Activated T-cell treated with anti-CD3 and anti-CD28 coated beads, Interleukin-2, amount 50 U/mL, for 48 hours (primary cell): ENCODE measurements at places on chromosomes 7 and 10.

- DNase-seq, result no peak
Observed at GRCh38 chr7:114886241-114886640, 35.7 kb upstream of the MDFIC start.

DNA sequence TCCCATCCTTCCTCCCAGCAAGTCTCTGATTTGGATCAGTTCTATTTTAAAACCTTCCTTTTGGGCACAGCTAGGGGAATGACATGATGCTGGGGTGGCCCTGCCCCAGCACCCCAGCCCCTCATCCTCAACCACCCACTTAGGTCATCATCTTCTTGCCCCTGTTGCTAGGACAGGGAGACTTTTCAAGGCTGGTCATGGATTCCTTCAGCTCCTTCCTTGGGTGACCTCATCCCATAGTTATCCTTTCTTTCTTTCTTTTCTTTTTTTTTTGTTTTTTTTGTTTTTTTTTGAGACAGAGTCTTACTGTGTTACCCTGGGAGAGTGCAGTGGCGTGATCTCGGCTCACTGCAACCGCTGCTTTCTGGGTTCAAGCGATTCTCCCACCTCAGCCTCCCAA lies 127.2 kb downstream of the WDFY4 start:
- no peak for DNase-seq

DNA sequence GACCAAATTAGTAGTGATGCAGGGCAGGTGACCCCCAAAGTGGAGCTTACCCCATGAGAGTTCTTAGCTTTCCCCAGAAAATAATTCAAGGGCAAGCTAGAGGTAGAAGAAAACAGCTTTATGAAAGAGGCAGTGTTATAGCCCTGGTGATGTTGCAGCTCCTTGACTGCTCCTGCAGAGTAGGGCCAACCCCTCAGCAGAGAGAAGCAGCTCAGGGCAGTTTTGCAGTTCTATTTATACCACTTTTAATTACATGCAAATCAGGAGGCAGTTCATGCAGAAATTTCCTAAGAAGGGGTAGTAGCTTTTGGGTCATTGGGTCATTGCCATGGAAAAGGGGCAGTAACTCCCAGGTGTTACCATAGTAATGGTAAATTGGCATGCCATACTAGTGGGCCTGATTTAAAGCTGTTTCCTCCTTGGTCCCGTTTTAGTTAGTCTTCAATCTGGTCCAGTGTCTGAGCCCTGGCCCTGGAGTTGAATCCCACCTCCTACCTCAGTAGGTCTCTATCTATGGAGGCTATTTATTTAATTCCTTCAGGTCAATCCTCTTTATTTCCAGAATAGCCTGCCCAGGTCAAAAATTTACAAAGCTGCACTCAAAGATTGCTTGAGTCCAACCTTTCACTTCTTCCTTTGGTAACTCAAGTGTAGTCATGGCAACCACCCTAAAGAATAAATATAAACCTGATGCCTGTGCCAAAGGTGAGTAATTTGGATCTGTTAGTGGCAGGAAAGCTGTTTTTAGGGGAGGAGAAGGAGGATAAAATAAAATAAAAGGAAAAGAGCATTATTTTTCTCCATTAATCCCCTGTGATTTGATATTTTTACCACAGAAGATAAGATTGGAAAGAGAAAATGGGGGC lies 29.5 kb downstream of the PLXDC2 start:
- DNase-seq, result no peak

DNA sequence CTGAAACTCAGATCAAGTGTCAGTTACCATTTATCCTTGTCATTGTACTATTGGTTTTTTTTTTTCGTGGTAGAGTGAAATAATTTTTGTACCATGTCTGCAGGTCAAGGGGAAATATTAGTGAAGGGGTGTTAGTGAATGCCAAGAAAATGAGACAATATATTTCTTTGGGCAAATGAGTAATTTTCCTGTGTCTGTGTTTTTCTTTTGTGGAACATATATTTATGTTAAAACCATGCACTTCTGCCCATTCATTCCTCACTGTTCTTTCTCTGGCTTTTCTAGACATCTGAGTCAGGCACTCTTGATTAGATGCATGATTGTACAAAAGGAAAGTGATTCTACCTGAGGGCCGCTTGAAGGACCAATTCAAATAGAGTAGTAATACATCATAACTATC lies 161.6 kb downstream of the BICC1 start:
- no peak for DNase-seq

DNA sequence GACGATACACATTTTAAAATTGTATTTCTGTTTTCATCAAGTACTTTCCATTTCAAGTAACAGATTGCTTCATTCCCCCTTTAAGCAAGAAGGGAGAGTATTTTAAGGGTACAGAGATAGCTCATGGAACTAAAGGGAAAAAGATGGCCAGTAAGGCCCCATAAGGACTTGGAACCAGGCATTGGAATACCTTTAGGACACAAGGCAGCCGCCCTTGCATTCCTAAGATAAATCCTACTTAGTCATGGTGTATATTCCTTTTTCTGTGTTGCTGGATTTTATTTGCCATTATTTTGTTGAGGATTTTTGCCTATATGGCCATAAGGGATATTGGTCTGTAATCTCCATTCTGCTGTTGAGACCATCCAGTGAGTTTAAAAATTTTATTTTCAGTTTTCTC lies 49.2 kb downstream of the BTRC start:
- no peak for DNase-seq

GRCh38 chr10:124649214-124649613 lies 95.0 kb downstream of the FAM53B start:
- DNase-seq, result no peak

- no peak for DNase-seq
Observed at GRCh38 chr7:16399265-16399831, 22.0 kb downstream of the CRPPA start.

DNA sequence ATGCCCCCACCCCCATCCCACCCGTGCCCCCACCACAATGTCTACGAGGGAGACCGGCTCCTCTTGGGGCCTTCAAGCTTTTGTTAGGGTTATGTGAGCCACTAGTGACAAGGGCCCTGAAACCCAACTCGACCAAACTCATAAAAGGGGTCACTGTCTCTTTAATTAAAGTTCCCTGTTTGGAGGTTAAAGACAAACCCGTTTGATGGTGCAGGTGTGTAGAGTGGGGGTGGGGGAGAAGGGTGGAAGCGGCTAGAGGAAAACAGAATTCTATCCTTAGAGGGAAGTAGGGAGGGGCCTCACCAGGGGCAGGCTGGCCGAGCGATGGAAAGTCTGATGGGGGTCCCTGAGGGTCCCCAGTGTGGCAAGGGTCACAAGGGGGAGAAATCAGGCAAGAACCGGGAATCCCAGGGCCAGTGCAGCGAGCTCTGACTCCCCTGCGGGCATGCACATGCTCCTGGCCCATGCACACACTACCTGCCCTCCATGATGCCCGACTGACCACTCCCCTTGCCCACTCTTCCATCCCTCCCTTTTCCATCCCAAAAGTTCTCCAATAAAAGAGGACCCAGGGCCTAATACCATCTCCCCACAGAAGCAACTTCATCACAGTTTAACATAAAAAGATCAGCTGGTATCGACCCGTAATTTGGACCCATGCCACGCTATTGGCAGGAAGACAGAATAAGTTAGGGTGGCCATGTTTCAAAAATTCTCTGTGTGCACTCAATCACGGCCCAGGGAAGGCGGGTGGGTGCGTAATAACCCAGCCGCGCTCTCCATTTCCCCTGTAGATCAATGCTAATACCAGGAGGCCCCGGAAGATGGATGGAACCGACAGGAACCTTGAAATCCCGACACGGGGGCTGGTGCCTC lies 35.9 kb upstream of the SLF2 start:
- DNase-seq, result no peak

DNA sequence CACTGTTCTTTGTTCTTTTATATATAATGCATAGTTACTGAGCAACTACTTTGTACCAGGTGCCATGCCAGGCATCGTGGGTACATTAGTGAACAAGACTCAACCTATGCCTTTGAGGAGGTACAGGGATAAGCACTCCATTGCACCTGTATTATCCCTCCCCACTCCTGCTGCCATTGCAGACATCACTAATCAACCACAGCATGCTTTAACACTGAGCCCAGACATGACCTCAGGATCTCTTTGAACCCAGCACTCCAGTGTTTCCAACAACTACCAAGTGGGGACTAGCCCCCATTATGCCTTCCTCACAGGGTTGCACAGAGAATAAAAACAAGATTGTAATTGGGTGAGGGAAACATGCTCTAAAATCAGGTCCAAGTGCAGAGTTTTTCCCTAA lies 60.5 kb upstream of the COL13A1 start:
- no peak for DNase-seq

- no peak for DNase-seq
Observed at GRCh38 chr10:73253225-73253555, 746 bp upstream of the MRPS16 start.

DNA sequence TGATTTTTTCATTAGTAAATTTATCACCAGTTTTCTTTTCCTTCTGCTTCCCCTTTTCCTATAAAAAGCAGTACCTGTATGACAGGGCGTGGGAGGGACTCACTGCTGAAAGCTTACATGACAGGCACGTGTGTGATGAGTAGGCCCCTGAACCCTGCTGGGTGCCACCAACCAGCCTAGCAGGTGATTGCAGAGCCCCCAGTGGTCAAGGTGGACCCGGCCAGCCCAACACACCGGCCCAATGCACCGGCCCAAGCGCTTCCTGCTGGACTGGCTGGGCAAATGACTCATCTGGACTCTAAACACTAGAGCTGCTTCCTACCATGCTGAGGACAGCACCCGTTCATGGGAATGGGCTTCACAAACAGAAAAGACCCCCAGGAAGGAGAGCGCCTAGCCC lies 89.8 kb upstream of the TMEM72 start:
- no peak for DNase-seq

- peak; percentile 35 for DNase-seq
Observed at GRCh38 chr10:103763374-103764202, 91.8 kb downstream of the SH3PXD2A start.

GRCh38 chr7:44971902-44972441 lies 6.8 kb downstream of the MYO1G start:
- DNase-seq, result no peak

DNA sequence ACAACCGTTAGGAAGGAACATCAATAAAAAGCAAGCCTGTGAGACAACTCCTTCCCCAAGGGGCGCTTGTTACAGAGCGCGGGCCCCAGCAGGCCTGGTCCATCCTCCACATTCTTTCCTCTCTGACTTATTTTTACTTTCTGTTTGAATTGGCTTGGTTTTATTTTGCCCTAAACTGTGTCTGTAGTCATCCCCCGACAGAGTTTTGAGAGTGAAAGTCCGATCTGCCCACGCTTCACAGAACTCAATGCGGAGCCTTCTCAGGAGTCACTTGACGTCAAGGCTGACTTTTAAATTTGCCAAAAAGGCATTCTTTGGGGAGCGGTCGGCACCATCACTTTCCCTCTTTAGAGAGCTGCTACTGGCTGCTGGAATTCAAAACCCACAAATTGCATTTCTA lies 150.1 kb upstream of the KLF6 start:
- DNase-seq, result peak; percentile 82

- no peak for DNase-seq
Observed at GRCh38 chr7:137151041-137151689, 192.4 kb downstream of the PTN start.

DNA sequence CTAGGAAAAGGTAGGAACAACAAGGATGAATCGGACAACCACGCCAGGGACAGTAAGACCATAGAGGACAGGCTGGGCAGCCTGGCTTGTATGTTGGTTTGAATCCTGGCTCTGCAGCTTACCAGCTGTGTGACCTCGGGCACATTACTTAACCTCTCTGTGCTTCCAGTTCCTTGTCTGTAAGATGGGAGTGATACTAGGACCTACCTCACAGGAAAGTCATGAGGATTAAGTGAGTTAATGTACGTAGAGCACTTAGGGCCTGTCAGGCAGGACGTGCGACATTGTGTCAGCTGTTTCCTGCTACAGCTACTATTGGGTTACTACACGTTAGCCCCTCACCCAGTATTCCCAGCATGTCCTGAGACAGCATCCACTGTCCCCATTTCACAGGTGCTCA lies 32.1 kb downstream of the PLAC9 start:
- no peak for DNase-seq

DNA sequence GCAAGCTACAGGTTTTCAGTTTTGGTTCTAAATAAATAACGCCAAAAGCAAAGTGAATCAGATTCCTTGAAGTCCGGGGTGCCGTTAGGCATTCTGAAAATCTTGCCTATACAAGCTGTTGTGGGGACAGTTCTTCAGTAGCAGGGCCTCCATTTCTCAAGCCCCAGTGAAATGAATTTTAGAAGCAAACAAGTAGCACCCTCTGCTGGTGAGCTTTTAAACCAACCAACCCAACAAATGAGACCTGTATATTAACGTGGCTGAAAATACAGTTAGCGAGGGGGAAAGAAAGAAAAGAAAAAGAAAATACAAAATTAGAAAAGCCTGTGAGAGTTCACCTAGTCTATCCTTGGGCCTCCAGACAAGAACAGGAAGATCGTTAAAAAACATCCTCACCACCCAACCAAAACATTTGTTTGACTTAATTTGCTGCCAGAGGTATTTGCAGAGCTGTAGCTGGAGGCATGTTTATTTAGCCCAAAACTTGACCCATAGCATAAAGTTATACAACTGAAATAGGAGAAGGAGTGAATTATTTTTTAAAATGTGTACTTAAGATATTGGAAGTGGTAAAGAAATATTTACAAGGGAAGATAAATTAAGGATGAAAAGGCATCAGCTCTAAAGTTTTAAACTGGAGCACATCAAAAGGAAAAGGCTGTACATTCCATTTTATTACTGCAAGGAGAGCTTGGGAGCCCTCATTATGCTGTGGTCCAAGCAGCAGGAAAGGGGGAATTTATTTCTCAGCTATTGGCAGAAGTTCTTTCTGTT lies 98.9 kb downstream of the DYNC1I1 start:
- DNase-seq, result no peak

- DNase-seq, result no peak
Observed at GRCh38 chr7:144862612-144863319, 26.9 kb upstream of the TPK1 start.

DNA sequence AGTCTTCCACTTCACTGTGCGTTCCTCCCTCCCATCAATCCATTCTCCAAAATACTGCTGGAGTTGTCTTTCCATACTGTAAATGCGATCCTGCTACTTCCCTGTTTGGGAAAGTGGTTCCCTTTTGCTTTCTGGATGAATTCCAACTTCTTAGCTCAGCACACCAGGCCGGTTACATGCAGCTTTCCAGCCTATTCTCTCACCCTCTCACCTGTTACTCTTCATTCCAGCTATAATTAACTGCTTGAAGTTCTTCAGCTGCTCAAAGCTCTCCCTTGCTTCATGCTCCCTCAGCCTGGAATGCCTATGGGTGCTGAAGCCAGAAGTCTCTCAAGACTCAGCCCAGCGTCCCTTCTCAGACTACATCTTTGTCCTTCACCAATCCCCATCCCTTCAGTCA lies 6.0 kb upstream of the ZNRF2 start:
- DNase-seq, result no peak

GRCh38 chr10:89120931-89121763 lies 86.0 kb downstream of the CH25H start:
- DNase-seq, result no peak

- no peak for DNase-seq
Observed at GRCh38 chr10:75019370-75019769, 92.1 kb upstream of the SAMD8 start.
